ENCODE measurements at places on chromosomes 5 and 9.

GRCh38 chr5:67287510-67288268, 91.1 kb upstream of the CD180 start:
- no peak for DNase-seq

DNA sequence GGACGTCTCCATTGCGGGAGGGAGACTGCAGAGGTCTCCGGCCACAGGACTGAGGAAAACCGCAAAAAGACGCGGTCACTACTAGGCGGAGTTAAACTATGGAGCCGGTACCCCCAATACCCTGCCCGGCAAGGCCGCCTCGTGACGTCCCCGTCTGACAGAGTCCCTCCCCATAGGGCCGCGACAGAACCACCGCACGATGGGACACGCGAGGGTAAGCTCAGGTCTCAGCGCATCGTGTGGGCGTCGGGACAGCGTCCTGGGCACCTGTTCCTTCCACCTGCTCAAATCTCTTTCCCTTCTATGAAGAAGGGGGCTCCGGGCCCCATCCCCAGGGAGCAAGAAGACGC, 35.2 kb upstream of the GLDC start:
- peak; percentile 44 for DNase-seq

DNA sequence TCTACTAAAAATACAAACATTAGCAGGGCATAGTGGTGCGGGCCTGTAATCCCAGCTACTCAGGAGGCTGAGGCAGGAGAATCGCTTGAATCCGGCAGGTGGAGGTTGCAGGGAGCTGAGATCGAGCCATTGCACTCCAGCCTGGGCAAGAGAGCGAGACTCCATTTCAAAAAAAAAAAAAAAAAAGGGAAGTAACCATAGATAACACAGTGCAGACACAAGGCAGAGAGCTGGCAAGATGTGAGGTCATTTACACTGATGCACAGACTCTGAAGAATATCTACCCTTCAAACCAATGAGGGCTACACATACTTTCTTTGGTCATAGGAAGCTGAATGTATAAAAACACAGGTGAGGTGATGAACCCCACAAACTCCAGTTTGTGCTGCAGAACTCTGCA, 131.9 kb downstream of the DCP2 start:
- no peak for DNase-seq

- DNase-seq, result no peak
Measured at GRCh38 chr5:168464214-168464613, 22.1 kb upstream of the RARS1 start.

GRCh38 chr9:96064826-96065481, 189.5 kb downstream of the ERCC6L2 start:
- no peak for DNase-seq

DNA sequence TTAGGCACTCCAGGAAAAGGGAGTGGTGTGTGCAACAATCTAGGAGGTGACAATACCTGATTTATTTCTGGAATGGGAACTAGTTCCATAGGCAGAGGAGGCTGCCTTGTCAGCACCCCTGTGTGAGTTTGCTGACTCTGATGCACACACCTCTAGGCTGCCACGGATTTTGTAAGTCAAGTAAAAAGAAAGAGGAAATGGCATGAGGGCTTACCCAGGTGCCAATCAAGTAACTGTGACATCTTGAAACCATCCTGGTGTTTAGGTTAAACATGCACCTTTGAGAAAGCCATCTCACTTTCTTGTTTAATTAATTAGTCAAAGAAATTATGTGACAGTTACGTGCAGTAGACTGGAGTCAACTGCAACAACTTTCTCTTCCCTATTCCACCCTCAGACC, 32.3 kb upstream of the FAM81B start:
- DNase-seq, result no peak

DNA sequence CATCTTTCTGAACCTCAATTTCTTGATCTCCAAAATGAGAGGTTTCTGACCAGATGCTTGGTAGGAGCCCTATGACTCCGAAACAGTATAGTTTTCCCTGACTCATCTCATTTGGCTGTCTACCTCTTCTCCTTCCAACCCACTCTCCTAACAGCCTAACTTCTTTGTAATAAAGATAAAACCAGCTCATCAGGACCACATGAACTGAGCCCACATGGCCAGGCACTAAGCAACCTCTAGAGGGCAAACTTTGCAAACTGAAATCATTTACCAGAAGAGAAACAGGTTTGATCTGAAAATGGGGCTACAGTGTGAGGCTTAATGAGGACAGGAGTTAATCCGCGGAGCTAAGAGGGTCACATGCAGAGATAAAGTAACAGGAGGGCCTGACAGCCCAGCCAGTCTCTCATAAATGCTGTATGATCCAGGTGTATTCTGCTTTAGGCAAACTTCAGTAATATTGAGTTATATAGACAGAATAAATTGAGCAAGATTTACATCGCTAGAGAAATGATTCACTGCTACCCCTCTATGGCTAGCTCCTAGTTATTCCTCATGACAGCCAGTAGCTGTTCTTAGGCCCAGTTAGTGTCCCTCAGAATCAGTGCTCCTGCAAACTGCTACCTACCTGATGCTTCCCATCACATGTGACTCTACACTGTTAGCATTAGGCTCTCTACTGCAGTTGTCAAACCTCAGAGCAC, 64.6 kb downstream of the ABCA1 start:
- no peak for DNase-seq

GRCh38 chr9:136597141-136597885, 51.5 kb upstream of the NOTCH1 start:
- DNase-seq, result no peak

- no peak for DNase-seq
Measured at GRCh38 chr5:129459777-129460671, at the start of gene ADAMTS19. ADAMTS19 (plus strand) TSS chr5:129460298; CDS start chr5:129460392, 94 bp downstream.

GRCh38 chr9:95516734-95517558, at the start of gene PTCH1:
PTCH1 (minus strand) TSS chr9:95516971.
- DNase-seq, result no peak

DNA sequence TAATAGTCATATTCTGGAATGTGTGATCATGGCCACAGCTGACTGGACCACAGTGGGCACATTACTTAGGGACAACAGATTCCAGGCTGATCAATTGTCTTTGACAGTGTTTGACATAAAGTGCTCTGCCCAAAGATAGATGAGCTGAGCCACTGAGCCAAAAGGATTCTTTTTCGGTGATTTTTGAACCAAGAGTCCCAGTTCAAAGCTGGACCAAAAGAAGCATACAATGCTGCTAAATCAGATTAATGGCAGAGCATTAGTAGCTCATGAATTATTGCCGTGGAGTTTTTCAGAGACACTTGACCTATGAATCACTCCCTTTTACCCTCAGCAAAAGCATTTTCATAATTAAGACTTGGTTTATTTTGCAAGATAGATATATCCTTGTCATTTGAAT, 160.6 kb downstream of the IZUMO3 start:
- DNase-seq, result no peak

DNA sequence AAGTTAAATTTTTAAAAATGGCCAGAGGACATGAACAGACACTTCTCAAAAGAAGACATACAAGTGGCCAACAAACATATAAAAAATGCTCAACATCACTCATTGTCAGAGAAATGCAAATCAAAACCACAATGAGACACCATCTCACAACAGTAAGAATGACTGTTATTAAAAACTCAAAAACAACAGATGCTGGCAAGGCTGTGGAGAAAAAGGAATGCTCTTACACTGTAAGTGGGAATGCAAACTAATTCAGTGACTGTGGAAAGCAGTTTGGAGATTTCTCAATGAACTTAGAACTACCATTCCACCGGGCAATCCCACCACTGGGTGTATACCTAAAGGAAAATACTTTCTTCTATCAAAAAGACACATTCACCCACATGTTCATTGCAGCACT, 168.5 kb upstream of the PIK3R1 start:
- no peak for DNase-seq

GRCh38 chr9:119861842-119862241, 492.6 kb upstream of the BRINP1 start:
- DNase-seq, result no peak

DNA sequence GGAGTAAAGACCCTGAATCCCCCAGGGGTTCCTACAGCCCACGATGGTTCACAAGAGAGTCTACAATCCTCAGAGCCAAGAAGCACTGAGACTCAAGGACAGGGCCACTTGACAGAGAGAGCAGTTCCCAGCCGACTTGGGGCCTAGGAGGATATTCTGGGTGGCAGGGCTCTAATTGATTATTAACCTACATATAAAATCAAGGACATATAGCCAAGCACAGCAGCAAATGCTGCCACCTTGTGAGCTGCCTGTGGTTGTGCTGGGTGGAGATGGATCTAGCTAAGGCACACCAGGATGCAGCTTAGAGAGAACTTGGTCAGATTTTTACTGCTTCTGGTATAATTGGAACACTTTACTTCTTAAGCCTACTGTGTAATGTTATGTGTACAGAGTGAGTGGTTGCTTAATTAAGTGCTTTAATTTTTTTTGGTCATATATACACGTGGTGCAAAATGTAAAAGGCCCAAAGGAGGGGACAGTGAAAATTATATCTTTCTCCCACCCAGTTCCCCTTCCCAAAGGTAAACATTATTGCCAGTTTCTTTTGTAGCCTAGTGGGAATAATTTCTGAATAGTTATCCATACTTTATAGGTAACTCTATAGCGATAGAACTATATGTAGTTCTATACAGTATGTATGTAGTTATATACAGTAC, 78.8 kb downstream of the F2RL2 start:
- DNase-seq, result no peak

- no peak for DNase-seq
Measured at GRCh38 chr9:84748112-84748511, 78.6 kb downstream of the NTRK2 start.

DNA sequence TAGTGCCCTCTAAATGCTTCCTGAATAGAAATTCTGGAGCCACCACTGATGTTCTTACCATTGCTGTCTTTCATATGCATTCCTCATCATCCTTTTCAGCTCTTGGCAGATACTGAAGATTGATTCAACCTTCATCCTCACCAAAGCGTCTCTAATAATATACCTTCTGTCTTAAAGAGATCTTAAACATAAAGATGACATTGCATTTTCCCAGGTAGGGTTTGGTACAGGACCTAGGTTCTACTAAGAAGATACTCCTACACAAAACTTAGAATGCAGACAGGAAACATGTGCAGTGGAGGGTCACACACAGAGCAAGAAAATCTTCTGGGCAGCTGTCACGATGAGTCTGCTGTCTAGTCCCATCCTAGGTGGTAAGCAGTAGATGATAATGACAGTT, 41.0 kb upstream of the RPS23 start:
- no peak for DNase-seq

DNA sequence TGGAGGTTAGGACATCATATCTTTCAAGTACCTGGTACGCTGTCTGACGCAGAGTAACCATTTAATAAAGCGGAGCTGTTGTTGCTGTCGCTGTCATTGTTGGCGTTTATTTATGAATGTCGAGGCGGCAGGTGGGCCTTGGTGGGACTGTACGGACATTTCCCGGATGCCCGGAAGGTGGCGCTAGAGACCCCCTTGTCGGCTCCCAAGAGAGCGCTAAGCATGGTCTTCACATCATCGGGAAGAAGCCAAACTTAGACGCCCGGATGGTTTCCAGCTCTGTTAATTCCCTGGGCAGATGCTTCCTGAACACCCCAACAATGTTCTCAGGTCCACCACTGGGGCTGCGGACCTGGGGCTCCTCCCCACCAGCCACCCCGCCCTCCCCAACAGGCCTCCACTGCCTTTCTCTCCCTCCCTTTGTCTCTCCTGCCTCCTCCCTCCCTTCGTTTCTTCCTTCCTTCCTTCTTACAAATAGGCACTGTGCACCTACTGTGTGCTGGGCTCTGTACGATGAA, 54.1 kb downstream of the DUSP1 start:
- peak; percentile 72 for DNase-seq

GRCh38 chr9:125262294-125262991, 817 bp downstream of the GAPVD1 start:
- no peak for DNase-seq

DNA sequence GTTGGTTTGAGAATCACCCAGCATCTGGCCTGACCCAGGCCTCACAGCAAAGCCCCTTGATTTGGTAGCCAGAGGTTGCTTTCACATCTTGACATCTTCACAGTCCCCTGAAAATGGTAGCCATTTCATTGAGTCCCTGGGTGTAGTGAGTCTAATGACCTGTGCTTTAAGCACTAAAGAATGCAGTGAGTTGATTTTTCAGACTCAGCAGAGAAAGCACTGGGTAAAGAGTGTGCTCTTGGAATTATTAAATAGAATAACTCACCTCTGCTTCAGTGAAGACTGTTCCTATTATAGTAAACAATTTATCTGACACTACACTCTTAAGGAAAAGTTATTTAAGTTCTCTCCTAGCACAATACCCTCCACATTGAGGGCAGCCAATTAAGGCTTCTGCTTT, 56.2 kb downstream of the PTCD2 start:
- no peak for DNase-seq

GRCh38 chr5:149714877-149715502, 15.1 kb upstream of the PPARGC1B start:
- DNase-seq, result no peak

DNA sequence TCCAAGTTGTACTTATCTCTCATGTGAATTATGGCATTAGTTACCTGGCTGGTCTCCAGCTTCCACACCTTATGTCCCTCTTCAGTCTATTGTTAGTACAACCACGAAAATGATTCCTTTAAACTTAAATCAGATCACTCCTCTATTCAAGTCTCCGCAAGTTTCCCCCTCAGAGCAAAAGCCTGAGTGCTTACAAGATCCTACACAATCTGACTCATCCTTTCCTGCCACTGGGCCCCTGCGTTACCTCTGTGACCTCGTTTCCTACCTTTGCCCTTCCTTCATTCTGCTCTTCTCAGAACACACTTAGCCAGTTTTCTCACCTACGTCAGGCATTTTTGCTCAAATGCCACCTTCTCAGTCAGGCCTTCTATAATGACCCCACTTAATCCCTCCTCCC, 45.1 kb upstream of the GLIS3 start:
- no peak for DNase-seq

DNA sequence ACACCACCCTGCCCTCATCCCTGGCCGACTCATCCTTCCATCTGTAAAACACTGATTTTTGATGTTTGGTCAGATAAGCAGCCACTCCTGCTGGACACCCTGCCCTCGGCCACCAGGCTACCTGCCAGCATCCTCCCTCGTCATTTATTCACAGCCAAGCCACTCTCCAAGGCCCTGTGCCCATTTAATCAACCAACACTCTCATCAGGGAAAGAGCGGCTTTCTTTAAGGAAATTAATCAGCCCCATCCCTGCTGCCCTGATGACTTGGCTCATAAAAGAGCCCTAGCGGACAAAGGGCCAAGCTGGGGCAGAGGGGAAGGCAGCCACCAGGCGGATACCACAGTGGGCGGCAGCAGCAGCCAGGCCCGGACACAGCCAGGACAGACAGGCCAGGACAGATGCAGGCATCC, 52.4 kb downstream of the GOLM1 start:
- DNase-seq, result no peak

- peak; percentile 53 for DNase-seq
Measured at GRCh38 chr9:84697509-84698114, 28.1 kb downstream of the NTRK2 start.

GRCh38 chr5:134957920-134958608, 9.6 kb upstream of the CATSPER3 start:
- DNase-seq, result no peak

DNA sequence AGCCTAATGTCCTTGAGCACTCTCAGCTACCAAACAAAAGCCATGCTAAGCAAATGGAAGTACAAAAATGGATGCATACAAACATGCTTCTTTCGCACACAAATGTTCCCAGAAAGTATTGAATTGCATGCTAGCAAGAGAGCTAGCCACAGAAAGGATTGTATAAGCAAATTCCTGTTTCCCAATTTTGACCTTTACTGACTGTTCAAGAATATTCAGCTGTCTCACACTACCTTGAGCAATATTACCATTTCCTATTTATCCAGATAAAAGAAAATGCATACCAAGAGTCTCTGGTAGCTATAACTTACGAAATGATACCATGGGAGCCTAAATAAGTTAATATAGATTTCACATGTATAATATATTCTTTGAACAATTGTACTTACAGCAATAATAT, 264.6 kb downstream of the TMEM167A start:
- no peak for DNase-seq

GRCh38 chr9:72360324-72360723, 4.7 kb downstream of the ZFAND5 start:
- no peak for DNase-seq
